ENCODE measurements at places on chromosomes 2 and 18.

DNA sequence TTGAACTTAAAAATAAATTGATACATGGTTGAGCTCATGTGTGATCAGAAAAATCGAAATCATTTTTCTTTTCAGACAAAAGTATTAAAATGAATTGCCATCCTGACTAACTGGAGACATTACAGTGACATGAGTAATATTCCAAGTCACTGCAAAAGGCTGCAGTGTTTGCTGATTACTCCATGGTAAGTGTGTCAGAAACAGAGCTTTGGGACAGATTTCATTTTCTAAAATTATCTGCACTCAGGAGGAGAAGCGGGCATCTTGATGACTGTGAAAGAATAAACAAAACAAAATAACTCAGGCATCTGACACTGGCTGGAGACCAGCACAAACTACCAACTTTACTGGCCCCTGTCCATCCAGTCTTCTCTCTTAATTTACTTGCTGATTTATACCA, 312.3 kb upstream of the PIK3C3 start:
- no peak for DNase-seq

GRCh38 chr2:241947004-241947350, 77.4 kb downstream of the RTP5 start:
- no peak for DNase-seq

- no peak for DNase-seq
These were observed 531.8 kb downstream of the ZEB2 start for GRCh38 chr2:143988082-143988481.

DNA sequence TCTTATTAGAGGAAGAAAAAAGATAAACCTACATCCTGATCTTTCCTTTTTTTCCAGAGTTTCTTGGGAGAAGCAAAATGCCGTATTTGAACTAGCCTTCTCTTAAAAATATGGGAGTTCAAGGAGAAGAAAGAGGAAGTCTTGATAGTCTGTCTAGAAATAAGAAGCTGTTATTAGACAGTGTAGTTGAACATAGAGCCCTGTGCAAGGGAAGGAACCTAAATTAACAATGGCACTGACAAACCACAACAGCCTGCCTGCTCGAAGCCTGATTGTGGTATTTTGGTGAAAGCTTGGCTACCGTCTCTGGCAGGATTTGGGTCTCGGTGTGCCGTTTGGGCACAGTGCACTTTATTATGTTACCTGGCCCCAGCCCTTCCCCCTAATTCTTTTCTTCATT, 17.1 kb downstream of the SMARCAL1 start:
- no peak for DNase-seq

DNA sequence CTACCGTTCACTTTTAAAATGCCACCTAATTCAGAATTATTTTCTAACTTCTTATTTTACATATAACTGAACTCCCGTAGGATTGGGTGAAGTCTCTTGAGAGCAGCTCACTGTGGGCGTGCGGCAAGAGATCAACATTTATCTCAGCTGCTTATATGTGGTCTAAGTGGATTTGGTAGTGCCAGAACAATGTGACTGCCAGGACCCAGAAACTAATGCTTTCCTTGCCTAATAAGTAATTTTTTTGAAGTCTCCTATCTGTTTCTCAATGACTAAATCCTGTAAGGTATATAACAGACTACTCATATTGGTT, 11.2 kb upstream of the NFE2L2 start:
- peak; percentile 7 for DNase-seq

- DNase-seq, result no peak
These were observed at the start of gene ZNF516 for GRCh38 chr18:76495006-76495370. TSS of gene ZNF516 (minus strand) at chr18:76495242. CDS start at chr18:76443054, 52,188 bp downstream.

- DNase-seq, result no peak
These were observed 40.8 kb downstream of the DSEL start for GRCh38 chr18:67475673-67476072.

DNA sequence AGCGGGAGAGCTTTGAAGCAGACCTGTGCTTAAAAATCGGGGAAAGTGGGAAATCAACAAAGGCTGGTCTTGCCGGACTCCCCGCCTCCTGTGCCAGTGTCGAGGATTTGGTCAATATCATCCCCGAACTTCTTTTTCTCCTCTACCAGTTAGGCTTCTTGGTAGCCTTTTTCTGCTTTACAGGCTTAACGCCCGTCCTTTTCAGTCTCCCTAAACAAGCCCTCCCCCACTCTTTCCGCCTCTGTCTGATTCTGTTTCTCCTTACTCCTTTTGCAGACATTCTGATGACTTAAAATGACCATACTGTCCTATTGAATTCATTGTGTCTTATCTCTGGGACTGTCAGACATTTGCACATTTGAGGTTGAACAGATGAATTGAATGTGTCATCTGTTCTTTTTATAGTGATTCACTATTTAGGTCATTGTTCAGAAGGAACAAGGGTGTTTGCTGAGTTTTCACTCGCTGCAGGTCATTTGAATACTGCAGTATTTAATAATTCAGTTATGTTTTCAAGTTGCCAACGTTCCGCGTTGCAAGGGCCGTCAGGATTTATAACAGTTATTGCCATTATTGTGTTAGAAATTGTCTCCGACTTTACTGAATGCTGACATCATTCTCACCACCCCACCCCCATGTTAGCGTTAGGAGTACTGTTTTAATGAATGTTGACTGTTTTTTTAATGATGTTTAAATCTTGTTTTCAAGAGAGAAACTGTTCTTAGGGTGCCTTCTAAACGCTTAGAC, 1.1 kb downstream of the ITGAV start:
- no peak for DNase-seq

DNA sequence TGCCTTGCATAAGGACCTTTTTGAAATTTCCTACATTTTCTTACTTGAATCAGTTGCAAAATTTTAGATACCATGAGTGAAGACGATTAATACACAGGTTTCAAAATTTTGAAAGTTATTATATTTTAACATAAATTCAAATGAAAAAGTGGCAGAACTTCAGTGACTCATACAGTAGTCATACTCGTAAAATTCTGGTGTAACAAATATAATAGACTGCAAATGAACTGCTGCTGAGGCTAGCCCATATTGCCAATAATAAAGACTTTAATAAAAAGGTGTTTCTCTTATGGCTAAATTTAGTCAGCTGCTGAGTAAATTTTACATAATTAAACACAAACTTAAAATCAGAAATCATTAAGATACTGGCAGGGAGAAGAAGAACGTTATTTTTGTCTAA, 36.9 kb downstream of the MSH6 start:
- DNase-seq, result no peak

GRCh38 chr2:233354971-233355574, 779 bp downstream of the DGKD start:
- DNase-seq, result no peak

DNA sequence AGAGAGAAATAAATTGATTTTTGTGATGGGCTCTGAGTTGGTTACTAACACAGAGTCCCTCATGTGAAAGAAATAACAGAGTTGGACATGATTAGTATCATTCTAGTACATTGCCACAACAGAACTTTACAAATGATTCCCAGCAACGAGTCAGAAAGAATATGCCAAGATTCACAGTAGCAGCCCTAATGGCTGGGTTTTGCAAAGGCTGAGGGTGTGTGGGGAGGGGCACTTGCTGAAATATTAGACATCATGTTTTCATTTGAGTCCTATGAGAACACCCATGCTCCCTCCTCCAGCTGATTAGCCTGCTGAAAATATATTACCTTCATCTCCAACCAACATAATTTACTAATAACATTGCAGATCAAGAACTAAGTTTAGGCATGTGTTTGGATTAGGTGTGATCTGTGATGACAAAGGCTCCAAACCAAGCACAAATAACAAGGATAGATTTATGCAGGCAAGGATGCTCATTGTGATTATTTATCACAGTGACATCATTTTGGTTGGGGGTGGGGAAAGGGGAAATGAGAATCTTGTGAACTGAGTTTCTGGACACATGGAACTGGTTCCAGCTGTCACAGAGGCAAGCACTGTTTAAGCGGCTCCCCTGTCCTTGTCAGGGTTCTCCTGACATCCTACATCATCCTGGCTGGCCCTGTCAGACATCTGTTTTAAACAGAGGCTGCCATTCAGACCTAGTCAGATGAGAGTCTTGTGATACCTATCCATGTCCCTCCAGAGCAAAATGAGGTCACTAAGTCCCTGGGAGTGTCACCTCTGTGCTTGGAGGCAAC, 205.8 kb upstream of the NCKAP5 start:
- DNase-seq, result no peak

DNA sequence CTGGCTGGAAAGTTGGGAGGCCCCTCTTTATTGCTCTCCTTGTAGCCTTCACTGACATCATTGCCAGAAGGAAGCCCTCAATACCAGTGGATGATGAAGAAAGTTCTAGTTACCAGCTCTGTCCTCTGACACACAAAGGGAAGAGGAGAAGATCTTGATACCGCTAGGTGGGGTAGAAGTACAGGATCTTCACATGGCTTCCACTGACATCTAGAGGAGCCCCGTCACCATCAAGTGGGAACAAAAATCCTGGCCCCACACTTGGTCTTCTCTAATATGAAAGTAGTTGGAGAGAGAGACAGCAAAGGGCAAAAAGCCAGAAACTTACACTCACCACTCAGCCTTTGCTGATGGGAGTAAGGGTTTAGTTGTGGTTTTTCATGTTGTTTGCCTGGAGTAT, 12.4 kb downstream of the XIRP2 start:
- DNase-seq, result no peak

DNA sequence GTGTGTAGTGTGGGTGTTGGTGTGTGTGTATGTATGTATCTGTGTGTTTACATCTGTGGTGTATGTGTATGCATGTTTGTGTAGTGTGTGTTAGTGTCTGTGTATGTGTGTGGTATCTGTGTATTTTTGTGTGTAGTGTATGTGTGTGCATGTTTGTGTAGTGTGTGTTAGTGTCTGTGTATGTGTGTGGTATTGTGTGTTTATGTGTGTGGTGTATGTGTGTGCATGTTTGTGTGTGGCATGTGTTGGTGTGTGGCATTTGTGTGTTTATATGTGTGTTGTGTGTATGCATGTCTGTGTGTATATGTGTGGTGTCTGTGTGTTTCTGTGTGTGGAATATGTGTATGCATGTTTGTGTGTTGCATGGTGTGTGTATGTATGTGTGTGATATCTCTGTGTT, 96.4 kb downstream of the CMPK2 start:
- no peak for DNase-seq

GRCh38 chr2:54512663-54513362, 56.7 kb downstream of the SPTBN1 start:
- no peak for DNase-seq

DNA sequence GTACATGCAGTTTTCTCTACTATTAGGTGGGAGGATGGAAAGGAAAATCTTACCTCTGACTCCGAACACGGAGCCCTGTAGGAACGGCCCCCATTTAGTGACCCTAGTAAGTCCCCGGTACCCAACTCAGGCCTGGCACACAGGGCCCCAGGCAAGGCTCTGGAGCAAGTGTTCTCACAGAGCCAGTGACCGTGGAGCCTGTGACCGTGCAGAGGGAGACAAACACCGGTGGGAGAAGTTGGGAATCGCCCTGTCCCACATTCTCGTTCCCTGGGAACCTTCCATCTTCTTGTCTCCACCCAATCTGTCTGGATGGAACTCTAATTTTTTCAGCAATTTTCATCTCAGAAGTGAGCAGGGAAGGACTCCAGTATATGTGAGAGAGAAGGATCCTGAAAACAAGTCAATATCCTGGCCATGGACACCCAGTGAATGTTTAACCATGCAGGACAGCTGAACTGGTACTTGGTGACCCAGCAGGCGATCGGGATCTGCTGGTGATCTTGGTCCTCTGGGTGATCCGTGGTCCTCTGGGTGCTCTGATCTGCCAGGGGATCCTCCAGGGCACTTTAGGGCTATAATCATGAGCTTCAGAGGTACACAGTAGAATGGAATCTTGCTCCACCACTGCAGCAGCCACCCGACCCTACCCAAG, 348.6 kb upstream of the ID2 start:
- no peak for DNase-seq

Measured in NCI-H446 treated with DMSO at 0.1 percent for 48 hours (cell line).